Tibial nerve (tissue), 4 donors: ENCODE measurements at places on chromosomes 6 and 20.

GRCh38 chr6:33314515-33314942, 651 bp upstream of the TAPBP start:
- DNase-seq, result peak; percentile 80

DNA sequence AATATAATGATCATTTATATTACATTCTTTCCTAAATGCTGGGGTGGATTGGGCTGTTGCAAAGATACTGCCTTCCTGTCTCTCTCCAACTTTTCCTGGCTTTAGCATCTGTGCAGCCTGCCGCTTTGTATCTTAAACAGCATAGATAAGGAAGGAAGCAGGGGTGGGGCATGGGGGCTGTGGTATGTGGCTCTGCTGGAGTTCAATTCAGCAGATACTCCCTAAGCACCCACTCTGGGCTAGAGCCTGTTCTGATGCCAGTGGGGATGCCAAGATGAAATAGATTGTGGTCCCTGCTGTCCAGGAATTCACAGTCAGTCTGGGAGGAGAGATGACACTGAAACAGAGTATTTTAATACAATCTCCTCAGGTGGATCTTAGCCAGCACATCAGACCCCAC, 56.8 kb downstream of the EIF2S2 start:
- no peak for DNase-seq

GRCh38 chr20:38671186-38671585, 53.1 kb upstream of the SLC32A1 start:
- no peak for DNase-seq

- no peak for DNase-seq
Observed at GRCh38 chr6:112475083-112475482, 128.0 kb downstream of the RFPL4B start.

DNA sequence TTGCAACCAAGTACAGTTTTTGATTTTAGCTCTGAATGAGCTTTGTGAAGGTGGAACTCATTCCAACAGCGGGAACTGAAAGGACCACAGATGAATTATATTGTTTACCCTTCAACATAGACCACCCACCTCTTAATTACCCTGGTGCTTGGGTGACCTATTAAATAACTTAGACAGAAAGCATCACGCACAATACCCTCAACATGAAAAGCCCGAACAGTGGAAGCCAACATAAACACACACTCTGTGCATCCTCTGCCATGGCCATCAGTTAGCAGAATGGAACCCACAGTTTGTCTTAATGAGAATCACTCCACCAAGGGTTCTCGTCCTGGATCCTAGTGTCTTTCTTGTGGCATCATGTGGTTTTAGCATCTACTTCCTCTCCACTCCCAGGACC, 60.5 kb downstream of the FOXF2 start:
- no peak for DNase-seq

GRCh38 chr6:122458087-122458486, 13.5 kb downstream of the SERINC1 start:
- no peak for DNase-seq

GRCh38 chr6:73604020-73604419, 49.8 kb downstream of the SLC17A5 start:
- no peak for DNase-seq

- no peak for DNase-seq
Observed at GRCh38 chr6:167676666-167677421, 149.9 kb upstream of the AFDN start.

GRCh38 chr6:14763616-14764015, 482.3 kb upstream of the JARID2 start:
- no peak for DNase-seq

DNA sequence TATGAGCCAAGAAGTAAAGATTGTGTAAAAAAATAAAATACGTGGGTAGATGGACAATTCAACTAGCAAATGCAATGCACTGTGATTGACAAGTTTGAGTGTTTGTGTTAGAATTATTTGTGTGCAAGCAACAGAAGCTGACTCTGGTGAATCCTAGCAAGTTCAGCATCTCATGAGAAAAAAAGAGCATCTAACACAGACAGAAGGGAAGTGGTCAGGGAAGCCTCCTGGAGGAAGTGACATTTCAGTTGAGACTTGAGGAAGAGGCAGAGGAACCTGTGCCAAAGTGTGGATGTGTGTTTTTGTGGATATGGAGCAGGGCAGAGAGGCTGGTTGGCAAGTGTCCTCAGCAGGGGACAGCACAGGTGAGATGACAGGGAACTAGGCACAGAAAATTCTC, 248.7 kb downstream of the ZNF217 start:
- no peak for DNase-seq

DNA sequence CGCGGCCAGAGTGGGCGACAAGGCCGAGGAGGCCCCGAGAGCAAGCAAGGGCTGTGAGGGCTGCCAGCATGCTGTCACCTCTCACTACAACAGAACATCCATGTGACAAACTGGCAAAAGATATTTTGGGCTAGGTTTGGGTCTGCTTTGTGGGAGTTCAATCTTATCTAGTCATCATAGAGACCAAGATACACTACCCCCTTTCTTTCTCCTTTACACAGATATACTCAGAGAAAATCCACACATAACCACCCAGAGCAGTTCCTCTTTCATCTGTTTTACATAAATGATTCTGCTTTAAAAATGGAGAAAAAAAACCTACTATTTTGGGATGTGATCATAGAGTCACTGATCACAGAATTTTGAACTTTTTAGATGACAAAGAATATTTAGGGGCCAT, 16.8 kb downstream of the SOX4 start:
- DNase-seq, result no peak

DNA sequence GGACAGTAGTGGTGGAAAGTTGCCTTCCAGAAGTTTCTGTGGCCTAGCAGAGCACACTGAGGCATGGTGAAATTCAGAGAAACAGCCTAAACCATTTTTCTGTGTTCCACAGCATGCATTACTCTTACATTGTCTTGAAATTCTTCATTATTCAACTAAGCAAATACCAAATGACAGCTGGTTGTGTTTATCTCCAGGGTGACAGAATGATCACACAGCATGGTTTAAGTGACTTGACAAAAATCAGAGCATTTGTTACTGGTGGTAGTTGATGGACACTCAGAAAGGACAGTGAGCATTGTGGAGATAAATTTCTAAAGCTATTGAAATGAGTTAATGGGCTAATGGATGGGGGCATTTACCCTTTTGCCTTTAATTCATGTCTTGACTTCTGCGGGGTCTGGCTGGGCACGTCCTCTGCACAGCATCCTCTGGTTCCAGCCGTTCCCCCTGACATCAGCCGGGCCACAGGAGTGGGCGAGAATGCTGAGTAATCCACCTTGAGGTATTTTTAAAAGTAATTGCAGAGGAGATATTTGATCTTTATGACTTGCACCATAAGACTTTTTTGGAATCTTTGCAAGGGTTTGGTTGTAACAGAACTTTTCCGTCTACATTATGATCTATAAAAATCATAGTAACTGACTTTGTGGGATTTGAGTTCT, 78.9 kb upstream of the SCP2D1 start:
- no peak for DNase-seq

GRCh38 chr6:155132617-155133016, 131.2 kb upstream of the CLDN20 start:
- DNase-seq, result no peak

- DNase-seq, result no peak
Observed at GRCh38 chr6:170102582-170103481, 188.0 kb downstream of the DLL1 start.

- no peak for DNase-seq
Observed at GRCh38 chr6:122042960-122043735, 356.3 kb upstream of the HSF2 start.

DNA sequence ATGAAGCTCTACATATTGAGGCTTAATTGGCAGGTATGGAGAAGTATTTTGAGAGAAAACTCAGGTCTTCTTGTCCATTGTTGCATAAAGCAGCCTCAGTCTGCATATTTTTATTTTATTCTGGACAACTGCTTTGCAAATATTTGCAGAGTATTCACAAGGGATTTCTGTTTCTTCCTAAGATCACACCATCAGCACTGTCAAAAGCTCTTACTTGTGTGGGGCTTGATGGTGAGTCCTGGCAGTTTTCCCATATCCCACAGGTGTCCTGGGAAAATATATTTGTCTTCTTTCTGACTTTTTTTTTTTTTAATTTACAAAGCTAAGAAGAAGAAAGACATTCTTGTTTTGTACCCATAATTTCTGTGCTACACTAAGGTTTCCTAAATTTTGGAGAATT, 16.9 kb upstream of the MLIP start:
- no peak for DNase-seq

DNA sequence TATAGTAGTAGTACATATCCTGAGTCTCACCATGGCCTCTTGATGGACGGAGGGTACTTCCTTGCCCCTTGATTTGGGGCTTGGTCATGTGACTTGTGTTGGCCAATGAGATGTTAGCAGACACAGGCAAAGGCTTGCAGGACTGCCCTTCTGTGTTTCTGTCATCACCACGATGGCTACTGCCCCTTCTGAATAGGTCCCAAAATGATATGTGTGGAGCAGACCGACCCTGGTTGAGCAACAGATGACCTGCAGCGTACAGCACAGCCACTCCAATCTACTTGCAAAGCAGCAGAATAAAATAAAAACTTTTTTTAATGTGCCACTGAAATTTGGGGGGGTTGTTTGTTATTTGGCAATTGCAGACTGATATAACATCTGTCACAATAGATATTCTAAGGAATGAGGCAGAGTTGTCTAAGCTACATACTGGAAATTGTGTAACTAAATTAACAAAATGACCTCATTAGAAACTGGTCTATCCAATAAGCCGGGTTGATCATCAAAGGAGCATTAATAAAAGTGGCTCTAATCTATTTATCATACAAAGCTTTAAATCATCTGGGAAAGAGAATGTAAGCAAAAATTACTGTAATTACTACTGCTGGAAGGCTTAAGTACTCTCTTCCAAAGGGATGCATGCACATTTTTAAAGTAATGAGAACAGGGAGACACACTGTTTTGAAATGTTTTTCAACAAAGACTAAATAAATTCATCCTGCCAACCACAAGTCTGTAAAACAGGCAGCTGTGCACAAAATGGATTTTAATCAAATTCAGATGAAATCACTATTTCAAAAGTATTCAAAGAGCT, 209.5 kb downstream of the KIF16B start:
- DNase-seq, result no peak

GRCh38 chr6:87049779-87050178, 45.1 kb downstream of the CGA start:
- no peak for DNase-seq
